Fibroblast of lung (primary cell): ENCODE measurements at places on chromosomes 5 and 9. TPM values are rescaled to one million over a fixed set of nuclear protein-coding genes. Genes with fewer than 3 reads are reported as not detected.

Gene CXCL14
- polyA plus RNA-seq: 0.05 TPM in 1 of 2 replicates, not detected in the other

Gene ORM2
- polyA plus RNA-seq: not detected in 2 replicates

Gene PCDHGA6
- 3.9 and 4.2 TPM in 2 replicates for polyA plus RNA-seq

Gene MYOT
- polyA plus RNA-seq: not detected in 2 replicates

Gene PRDM9
- not detected in 2 replicates for polyA plus RNA-seq

- DNase-seq: peak; percentile 61
Measured at GRCh38 chr9:91001146-91001611, 199.6 kb downstream of the SYK start.

- DNase-seq: no peak
Measured at GRCh38 chr9:134486143-134486591, 155.4 kb upstream of the COL5A1 start.

GRCh38 chr5:135894276-135894675 is 1.4 kb downstream of the IL9 start:
- DNase-seq: no peak

GRCh38 chr5:113524927-113525326 is 11.4 kb downstream of the YTHDC2 start:
- no peak for DNase-seq

- no peak for DNase-seq
Measured at GRCh38 chr5:145953202-145953601, 16.8 kb downstream of the SH3RF2 start.
